ENCODE measurements at places on chromosomes 16 and 17. TPM values are rescaled to one million over a fixed set of nuclear protein-coding genes. Genes with fewer than 3 reads are reported as not detected.

GRCh38 chr17:4307179-4307930, 43.6 kb upstream of the ANKFY1 start:
- peak overlapping the region; percentile 3 for H3K27ac ChIP-seq
- no peak for DNase-seq
- H3K4me1 ChIP-seq: peaks cover 28% of the 10 kb centered on the region
- H3K36me3 ChIP-seq: peaks cover 4% of the 10 kb centered on the region
- no peak overlapping the region for H3K4me3 ChIP-seq

DNA sequence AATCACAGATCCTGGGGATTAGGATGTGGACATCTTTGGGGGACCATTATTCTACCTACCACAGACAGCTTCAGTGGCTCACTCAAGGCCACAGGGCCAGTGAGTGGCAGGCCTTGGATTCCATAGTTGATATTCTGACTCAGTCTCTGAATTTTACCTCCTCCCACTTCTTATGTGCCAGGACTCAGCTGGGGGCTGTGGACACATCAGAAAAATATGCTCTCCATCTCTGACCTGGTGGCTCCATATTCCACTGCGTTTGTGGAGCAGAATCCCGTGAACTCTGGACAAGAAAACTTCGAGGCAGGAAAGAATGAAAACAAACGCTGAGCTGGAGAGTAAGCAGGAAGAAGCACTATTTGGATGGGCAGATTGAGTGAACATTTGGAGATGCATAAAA, 301.8 kb upstream of the MAF start:
- no peak overlapping the region for H3K27ac ChIP-seq
- DNase-seq: no peak
- no peaks in the 10 kb centered on the region for H3K4me1 ChIP-seq
- H3K27me3 ChIP-seq: no peaks in the 10 kb centered on the region
- no peak overlapping the region for H3K4me3 ChIP-seq

- no peak for DNase-seq
- H3K4me3 ChIP-seq: no peak overlapping the region
- no peaks in the 10 kb centered on the region for H3K4me1 ChIP-seq
- H3K27me3 ChIP-seq: peaks cover 21% of the 10 kb centered on the region
- no peaks in the 10 kb centered on the region for H3K36me3 ChIP-seq
These were observed 42.5 kb downstream of the MYH3 start for GRCh38 chr17:10614536-10615155.

DNA sequence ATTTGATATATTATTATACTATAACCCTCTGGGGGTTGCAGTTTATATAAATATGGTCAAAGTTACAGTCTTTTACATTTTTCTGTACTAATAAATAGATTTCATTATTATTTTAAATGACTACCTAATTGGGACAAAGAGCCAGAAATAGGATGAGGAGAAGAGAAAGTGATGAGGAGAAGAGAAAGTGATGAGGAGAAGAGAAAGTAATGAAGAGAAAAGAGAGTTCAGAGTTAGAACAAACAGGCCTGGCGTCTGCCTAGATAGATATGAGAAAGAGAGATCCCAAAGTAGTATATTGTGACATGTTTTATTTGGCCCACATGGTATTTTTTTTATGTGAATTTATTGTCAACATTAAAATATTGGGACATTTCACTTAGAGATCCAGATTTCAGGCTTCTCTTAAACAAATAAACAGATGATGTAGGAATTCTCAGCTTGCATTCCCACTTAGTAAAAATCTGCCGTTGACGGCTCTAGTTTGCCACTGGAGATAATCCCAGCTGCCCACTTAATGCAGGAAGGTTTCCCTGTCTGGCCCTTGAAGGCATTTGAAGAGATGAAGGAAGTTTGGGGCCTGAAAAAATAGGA, 210.7 kb downstream of the STX8 start:
- H3K27ac ChIP-seq: no peak overlapping the region
- H3K4me3 ChIP-seq: no peak overlapping the region
- peaks cover 11% of the 10 kb centered on the region for H3K4me1 ChIP-seq
- no peaks in the 10 kb centered on the region for H3K27me3 ChIP-seq

- no peak overlapping the region for H3K4me3 ChIP-seq
- peaks cover 23% of the 10 kb centered on the region for H3K4me1 ChIP-seq
- no peaks in the 10 kb centered on the region for H3K27me3 ChIP-seq
- no peak for DNase-seq
These were observed 65.8 kb downstream of the FTO start for GRCh38 chr16:53769787-53770186.

- H3K4me3 ChIP-seq: no peak overlapping the region
- no peak overlapping the region for H3K27ac ChIP-seq
- DNase-seq: no peak
- no peaks in the 10 kb centered on the region for H3K27me3 ChIP-seq
- peaks cover 37% of the 10 kb centered on the region for H3K4me1 ChIP-seq
These were observed 5.3 kb downstream of the DDX52 start for GRCh38 chr17:37637956-37638355.

GRCh38 chr16:12800817-12801216, 2.9 kb downstream of the CPPED1 start:
- no peak for DNase-seq
- H3K4me1 ChIP-seq: peaks cover 42% of the 10 kb centered on the region
- H3K27me3 ChIP-seq: no peaks in the 10 kb centered on the region
- H3K4me3 ChIP-seq: no peak overlapping the region
- H3K36me3 ChIP-seq: peaks cover 5% of the 10 kb centered on the region

- no peaks in the 10 kb centered on the region for H3K36me3 ChIP-seq
- no peak overlapping the region for H3K4me3 ChIP-seq
- no peak overlapping the region for H3K27ac ChIP-seq
These were observed 2.2 kb downstream of the SLC12A3 start for GRCh38 chr16:56866955-56867830.

DNA sequence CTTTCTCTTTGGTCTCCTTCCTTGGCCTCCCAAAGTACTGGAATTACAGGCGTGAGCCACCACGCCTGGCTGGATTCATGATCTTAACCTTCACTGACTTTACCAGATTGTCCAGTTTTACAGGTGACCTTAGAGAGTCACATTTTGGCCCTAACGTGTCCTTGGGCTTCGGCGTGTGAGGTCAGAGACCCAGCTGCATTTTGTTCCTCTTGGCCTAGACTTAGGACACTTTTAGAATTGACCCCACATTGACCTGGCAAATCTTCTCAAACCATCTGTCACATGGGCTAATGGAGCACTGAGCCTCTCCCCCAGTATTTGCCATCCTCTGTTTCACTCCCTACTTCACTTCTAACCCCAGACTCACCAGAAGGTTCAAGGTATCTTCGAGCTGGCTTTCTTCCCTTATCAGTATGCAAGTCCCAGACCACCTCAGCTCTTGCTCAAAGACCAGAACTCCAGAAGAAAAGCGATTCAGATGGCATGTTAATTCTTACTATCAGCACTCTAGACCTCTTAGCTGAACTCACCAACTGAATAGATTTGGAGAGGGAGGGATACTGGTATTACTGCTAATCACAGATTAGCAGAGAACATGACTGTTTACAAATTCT, 1.7 kb upstream of the CYTH1 start:
- peaks cover 63% of the 10 kb centered on the region for H3K4me1 ChIP-seq
- H3K27ac ChIP-seq: peak overlapping the region; percentile 48
- peaks cover 3% of the 10 kb centered on the region for H3K36me3 ChIP-seq
- no peak for DNase-seq
- no peaks in the 10 kb centered on the region for H3K27me3 ChIP-seq

The CACNA1H gene
- 0.48 TPM for total RNA-seq

The ELOB gene
- total RNA-seq: 158 TPM

The KIF2B gene
- not detected for total RNA-seq

The MATCAP1 gene
- total RNA-seq: 34.3 TPM
